Thoracic aorta endothelial cell (primary cell): ENCODE measurements at places on chromosomes 3 and 15. TPM values are rescaled to one million over a fixed set of nuclear protein-coding genes. Genes with fewer than 3 reads are reported as not detected.

Gene POLQ
- total RNA-seq: 15.7 and 20.5 TPM in 2 replicates

Gene EPHA3
- total RNA-seq: not detected in 2 replicates

Gene IGDCC3
- not detected in 2 replicates for total RNA-seq

Gene RAF1
- 86.0 and 92.1 TPM in 2 replicates for total RNA-seq

Gene SERINC4
- not detected in 2 replicates for total RNA-seq

Gene GABRB3
- total RNA-seq: 0.40 and 0.57 TPM in 2 replicates

Gene POTEB3
- total RNA-seq: not detected in 2 replicates

Gene PAK6
- not detected in 2 replicates for total RNA-seq

Gene SAXO2
- 0.22 and 0.40 TPM in 2 replicates for total RNA-seq

Gene APOD
- total RNA-seq: 2.8 and 6.8 TPM in 2 replicates

Gene CPNE4
- total RNA-seq: not detected in 2 replicates

Gene VPS39
- total RNA-seq: 65.4 and 72.9 TPM in 2 replicates
